ENCODE measurements at places on chromosomes 6 and 20. TPM values are rescaled to one million over a fixed set of nuclear protein-coding genes. Genes with fewer than 3 reads are reported as not detected.

The TBXT gene
- total RNA-seq, result not detected

- DNase-seq, result no peak
Measured at GRCh38 chr6:42688281-42688680, 34.1 kb downstream of the PRPH2 start.

The TMEM200A gene
- not detected for total RNA-seq

The SLC22A23 gene
- total RNA-seq, result 3.9 TPM

The BPIFB2 gene
- total RNA-seq, result not detected

The IL17A gene
- not detected for total RNA-seq

DNA sequence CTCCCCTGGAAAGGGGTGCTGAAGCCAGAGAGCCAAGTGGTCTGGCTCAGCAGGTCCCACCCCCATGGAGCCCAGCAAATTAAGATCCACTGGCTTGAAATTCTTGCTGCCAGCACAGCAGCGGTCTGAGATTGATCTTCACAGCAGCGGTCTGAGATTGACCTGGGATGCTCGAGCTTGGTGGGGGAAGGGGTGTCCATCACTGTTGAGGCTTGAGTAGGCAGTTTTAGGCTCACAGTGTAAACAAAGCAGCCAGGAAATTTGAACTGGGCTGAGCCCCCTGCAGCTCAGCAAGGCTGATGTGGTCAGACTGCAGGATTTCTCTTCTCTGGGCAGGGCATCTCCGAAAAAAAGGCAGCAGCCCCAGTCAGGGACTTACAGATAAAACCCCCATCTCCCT lies 41.3 kb upstream of the B3GAT2 start:
- no peak for DNase-seq

DNA sequence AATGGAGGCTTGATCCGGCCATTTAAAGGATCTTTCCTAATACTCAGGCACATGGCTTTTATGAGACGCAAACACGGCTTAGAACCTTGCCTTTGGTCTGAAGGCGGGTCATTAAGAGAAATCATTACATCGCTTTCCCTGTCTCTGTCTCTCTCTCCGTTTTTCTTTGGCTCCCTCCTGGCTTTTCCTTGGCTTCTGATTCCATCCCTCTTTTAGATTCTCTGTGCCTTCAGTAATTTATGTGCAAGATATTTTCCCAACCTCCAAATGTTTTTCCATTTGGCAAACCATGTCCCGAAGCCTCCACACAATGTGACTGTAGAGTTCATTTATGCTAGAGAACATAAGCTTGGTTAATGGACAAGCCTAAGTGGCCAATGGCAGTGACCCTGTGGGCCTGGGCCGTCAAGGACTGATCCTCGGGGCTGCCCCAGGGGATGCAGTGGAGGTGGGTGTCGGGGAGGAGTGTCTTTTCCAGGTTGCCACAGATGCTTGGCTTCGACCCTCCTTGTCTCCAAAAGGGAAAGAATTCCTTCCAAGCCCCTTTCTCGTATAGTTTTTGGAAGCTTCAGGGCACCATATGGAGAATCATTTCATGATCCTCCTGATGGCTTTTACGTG lies 157.0 kb downstream of the SCML4 start:
- DNase-seq, result no peak

DNA sequence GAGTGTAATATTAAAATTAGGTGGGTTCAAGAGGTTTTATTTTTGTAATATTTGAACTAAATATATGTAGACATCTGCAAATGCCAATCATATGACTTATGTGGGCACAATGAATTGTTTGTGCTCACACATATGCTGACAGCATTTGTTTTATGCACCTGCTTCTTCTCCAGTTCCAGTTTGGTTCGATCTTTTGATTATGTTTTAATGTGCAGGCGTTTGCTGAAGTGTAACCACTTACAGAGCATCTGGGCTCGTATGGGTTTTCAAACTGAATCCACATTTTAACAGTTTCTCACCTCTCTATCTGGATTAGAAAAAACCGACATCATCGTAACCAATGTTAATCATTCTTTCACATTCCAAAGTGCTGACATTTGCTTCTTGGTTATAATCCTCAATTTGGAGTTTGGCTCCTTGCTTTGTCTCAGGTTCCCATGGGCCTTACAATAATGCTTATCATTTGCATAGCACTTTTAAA lies 129.1 kb upstream of the SPACA1 start:
- no peak for DNase-seq

The GJA10 gene
- not detected for total RNA-seq

The BEND6 gene
- total RNA-seq, result 1.8 TPM

The TNNC2 gene
- not detected for total RNA-seq

- no peak for DNase-seq
Measured at GRCh38 chr6:97963193-97963592, 680.2 kb upstream of the MMS22L start.

- DNase-seq, result no peak
Measured at GRCh38 chr6:115468272-115469005, 592.3 kb downstream of the FRK start.

- DNase-seq, result no peak
Measured at GRCh38 chr6:139533573-139534471, 159.4 kb upstream of the CITED2 start.

DNA sequence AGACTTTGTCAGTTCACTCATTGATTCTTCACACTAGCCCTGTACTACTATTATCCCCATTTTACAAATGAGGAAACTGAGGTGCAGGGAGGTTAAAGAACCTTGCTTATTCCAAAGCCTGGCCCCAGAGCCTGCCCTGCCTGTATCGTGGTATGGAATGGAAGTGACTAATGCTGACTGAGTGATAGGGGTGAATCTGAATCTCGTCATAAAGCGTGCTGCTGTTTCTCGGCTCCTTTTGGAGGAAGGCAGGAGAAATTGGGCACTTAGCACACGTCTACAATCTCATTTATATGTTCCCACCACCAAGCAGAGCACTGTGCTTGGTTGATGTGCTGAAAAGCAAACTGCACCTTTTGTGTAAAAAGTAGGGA lies 17.1 kb downstream of the GFRA4 start:
- DNase-seq, result no peak

DNA sequence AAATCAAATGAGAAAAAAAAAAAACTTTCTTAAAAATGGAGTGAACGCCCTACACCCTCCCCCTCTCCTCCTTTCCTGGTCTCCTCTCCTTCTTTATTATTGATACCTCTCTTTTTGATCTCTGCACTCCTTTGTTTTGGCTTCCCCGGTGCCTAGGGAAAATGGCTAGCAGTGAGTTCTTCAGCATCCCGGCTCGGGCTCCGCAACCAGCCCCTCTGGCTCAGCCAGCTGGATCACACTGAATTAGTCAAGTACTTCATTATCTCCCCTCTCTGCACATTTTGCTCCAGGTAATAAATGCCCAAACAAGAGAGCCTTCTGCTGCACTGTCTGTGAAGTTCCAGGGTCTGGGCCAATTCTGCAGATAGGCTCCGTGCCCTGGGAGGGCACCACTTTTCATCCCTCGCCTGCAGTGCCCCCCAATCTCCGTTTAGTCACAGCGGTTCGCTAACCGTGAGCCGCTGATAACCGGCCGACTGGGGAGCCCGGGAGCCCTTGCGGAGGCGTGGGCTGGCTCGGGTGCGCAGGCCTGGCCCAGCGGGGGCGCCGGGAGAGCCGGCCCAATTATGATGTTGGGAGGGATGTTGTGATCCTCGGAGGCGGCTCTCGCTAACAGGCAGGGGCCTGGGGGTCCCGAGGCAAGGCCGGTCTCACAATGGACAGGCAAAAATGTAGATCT lies 301.9 kb downstream of the TFAP2A start:
- no peak for DNase-seq

GRCh38 chr20:63876489-63877036 lies 11.5 kb downstream of the TPD52L2 start:
- no peak for DNase-seq

- DNase-seq, result no peak
Measured at GRCh38 chr6:44422531-44422930, 35.0 kb downstream of the CDC5L start.

The KCNQ5 gene
- total RNA-seq, result 0.10 TPM

DNA sequence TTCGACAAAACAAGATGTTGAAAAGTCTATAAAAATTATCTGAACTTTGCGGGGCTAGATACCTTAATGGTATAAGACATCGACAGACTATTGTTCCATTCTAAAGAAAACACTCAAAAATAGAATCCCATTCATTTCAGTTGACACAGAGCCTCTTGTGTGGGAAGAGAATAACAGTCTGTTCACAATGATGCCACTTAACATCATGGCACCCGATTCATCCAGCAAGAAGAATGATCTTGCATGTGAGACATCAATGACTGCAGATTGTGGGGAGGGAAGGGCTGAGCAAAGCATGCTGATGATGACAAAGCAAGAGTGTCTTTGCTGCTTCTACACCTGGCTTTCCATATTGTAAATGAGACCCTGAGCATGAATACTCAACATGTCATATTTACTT lies 49.7 kb upstream of the ARMH2 start:
- no peak for DNase-seq

DNA sequence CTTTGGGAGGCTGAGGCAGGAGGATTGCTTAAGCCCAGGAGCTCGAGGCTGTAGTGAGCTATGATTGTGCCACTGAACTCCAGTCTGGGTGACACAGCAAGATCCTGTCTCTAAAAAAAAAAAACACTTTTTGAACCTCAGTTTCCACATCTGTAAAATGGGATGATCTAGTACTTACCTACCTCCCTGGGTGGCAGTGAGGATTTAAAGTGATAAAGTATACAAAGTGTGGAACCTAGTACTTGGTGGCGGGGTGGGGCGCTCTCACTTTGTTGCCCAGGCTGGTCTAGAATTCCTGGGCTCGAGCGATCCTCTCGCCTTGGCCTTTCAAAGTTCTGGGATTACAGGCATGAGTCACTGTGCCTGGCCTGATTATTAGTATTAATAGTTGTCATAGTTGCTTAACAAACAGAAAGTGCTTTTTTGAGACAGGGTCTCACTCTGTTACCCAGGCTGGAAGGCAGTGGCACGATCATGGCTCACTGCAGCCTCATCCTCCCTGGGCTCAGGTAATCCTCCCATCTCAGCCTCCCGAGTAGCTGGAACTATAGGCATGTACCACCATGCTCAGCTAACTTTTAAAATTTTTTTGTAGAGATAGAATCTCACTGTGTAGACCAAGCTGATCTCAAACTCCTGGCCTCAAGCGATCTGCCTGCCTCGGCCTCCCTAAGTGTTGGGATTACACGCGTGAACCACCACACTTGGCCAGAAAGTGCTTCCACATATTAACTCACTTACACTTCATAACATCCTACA lies 7.0 kb upstream of the PLTP start:
- DNase-seq, result no peak

DNA sequence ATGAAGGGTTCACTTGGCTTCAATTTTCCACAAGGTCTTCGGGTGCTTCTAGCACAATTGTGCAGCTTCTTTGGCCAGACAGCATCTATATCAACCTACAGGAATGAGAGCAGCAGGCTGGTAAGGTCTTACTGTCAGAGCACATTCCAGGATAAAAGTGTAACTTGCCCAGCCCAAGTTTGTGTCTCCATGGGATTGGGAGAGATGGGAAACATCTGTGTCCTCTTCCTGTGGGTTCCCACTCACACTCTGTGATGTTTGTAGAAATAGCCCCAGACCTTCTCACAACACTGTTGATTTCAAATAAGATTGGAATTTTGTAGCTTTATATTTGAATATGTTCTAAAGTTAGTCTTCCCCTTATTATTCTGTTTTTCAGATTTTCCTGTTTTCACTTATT lies 83.4 kb upstream of the RGS17 start:
- no peak for DNase-seq

- DNase-seq, result no peak
Measured at GRCh38 chr20:19855416-19855815, 97.4 kb downstream of the RIN2 start.

DNA sequence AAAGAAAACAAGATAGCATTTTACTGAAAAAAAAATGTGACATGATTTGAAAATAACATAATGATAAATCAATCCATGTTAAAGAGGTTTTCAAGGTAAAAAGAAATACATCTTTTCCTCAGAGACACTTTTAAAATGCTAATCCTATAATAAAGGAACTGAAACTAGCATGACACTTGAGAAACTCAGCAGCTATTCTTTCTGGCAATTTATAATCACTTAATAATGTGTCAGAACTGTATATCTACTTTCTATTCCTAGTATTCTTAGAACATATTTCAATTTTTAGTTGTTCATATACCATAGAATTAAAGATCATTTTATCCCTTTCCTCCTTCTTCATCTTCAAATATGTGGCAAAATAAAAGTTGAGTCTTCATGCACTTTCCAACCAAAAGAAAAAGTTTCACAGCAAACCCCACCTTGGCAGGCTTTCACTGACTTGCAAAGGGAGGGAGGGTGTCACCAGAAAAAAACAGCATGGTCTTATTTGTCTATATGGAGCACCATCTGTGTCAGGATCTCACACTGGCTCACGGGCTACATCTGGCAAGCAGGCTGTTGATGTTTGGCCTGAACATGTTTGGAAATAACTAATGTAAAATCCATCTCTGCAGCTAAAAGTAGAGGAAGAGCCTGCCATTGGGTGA lies 48.5 kb downstream of the FHL5 start:
- DNase-seq, result no peak

GRCh38 chr6:111605100-111605751 lies 452 bp downstream of the TRAF3IP2 start:
- DNase-seq, result peak; percentile 40

DNA sequence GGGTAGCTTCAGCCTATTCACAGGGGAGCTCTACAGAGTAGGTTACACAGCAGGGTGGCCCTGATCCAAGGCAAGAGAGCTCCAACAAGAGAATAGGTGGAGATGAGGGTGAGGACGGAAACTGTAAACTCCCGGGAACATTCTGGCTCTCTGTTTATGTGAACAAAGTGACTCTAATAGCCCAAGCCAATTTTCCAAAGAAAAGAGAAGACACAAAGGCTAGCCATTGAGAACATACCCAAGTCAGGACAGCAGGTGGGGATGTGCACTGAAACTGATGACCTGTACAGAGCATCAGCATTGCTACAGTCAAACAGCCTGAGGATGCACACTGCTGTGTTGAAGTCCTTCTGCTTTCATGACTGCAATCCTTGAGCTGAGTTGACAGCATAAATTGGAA lies 136.0 kb upstream of the TOP1 start:
- DNase-seq, result no peak

The SMLR1 gene
- not detected for total RNA-seq

- DNase-seq, result peak; percentile 75
Measured at GRCh38 chr20:13546497-13547131, 92.1 kb downstream of the TASP1 start.

The YTHDF1 gene
- total RNA-seq, result 93.4 TPM

DNA sequence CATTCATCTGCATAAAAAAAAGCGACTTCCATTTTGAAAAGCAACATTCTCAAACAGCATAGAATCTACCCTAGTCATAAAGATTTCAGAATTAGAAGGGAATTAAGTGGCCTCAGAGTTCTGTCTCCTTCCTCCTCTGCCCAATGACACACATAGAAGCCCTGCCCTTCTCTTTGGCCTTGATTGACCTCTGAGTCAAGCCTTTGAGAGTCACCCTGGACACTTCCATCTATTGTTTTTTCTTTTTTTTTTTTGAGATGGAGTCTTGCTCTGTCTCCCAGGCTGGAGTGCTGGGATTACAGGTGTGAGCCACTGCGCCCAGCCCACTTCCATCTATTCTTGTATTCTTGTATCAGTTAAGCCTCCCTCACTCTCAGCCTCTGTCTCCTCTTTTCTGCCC lies 44.8 kb upstream of the CTNNBL1 start:
- DNase-seq, result no peak

- no peak for DNase-seq
Measured at GRCh38 chr6:100839419-100839818, 41.7 kb downstream of the ASCC3 start.

GRCh38 chr6:99885051-99885450 lies 109.0 kb downstream of the MCHR2 start:
- DNase-seq, result no peak

GRCh38 chr20:46430921-46431712 lies 24.7 kb upstream of the ELMO2 start:
- no peak for DNase-seq

GRCh38 chr20:5150226-5151076 lies 23.6 kb downstream of the CDS2 start:
- no peak for DNase-seq

The RGS19 gene
- total RNA-seq, result 17.2 TPM

All from Calu3 (cell line).